ENCODE measurements at places on chromosomes 4 and X.

GRCh38 chr4:119310826-119311225 is 11.1 kb downstream of the FABP2 start:
- no peak for DNase-seq

GRCh38 chr4:169906821-169907220 is 119.4 kb downstream of the MFAP3L start:
- no peak for DNase-seq

DNA sequence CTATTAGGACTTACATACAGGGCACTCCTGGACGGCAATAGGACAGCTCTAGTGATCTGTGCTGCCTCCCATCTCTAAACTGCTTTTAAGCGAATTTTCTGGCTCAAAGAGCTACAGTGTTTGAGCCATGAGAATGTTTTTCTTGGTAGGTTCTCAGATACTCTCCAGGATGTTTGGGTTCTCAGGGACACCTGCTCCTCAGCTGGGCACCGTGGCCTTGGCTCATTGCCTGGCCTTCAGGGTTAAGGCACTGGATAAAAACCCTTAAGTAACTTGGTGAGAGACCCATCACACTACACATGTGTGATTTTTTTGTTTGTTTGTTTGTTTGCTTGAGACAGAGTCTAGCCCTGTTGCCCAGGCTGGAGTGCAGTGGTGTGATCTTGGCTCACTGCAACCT is 38.5 kb upstream of the HERC5 start:
- DNase-seq: no peak

- no peak for DNase-seq
Observed at GRCh38 chr4:98210281-98210680, 50.9 kb upstream of the RAP1GDS1 start.

GRCh38 chr4:106273831-106274230 is 42.2 kb downstream of the TBCK start:
- DNase-seq: no peak

All from stimulated activated CD4-positive, alpha-beta T cell treated with anti-CD3 and anti-CD28 coated beads, Interleukin-12 subunit alpha, Interleukin-12 subunit beta, amount 100 ng/mL, for 4 hours (primary cell).